ENCODE measurements at places on chromosomes 7 and 10.

DNA sequence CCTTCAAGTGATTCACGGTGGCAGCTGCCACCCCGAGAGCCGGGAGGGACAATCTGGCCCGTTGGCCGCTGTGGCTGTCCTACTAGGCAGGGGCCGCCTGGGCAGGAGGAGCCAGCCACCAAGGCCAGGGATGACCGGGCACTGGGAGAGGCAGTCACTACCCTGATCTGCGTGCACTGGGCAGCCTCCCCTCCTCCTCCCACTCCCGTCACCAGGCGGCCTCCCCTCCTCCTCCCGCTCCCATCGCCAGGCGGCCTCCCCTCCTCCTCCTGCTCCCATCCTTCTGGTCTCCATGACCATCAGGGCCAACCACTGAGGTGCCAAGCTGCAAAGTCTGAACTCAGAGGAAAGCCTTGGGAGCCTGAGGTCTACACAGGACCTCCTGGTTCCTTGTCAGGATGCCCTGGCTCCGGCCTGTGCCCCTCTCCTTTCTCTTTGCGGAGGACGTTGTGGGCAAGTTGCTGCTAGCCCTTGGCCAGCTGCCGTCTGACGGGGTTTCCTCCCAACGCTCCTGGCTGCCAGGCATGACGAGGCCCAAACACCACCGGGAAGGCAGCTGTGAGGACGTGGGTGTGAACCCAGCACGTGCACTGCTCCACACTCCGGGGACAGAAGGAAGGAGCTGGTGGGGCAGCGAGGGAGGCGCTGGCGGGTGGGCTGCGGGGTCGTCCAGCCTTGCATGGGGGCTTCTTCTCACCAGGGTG lies 131.1 kb downstream of the WDR37 start:
- DNase-seq: no peak

DNA sequence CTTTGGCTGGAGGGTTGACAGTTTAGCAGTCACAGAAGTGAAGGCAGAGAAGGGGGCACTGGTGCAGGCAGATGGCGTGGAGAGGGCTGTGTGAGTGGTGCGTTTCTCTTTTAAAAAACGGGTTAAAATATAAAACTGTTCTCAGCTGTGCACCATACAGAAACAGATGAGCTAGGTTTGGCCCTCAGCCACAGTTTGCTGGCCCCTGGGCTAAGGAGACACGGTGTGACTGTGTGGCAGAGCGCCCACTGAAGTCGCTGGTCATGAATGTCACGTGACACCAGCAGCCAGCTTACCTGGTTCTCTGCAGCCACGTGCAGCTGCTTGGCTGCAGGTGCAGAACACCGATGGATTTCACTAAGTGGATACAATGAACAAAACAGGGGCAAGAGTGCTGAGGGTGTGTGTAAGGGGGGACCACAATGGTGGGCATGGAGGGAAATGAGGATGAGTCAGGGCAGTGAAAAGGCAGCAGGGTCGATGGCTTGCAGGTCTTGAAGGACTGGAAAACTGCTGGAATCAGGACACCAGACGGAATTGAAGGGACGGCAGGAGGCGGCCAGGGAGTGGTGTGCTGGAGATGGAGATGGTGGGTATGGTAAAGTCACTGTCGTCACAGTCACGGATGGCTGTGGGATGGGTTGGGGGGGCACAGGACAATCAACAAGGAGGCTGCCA lies 7.4 kb downstream of the ZNF746 start:
- no peak for DNase-seq

GRCh38 chr10:44261296-44261695 lies 123.6 kb downstream of the CXCL12 start:
- no peak for DNase-seq

DNA sequence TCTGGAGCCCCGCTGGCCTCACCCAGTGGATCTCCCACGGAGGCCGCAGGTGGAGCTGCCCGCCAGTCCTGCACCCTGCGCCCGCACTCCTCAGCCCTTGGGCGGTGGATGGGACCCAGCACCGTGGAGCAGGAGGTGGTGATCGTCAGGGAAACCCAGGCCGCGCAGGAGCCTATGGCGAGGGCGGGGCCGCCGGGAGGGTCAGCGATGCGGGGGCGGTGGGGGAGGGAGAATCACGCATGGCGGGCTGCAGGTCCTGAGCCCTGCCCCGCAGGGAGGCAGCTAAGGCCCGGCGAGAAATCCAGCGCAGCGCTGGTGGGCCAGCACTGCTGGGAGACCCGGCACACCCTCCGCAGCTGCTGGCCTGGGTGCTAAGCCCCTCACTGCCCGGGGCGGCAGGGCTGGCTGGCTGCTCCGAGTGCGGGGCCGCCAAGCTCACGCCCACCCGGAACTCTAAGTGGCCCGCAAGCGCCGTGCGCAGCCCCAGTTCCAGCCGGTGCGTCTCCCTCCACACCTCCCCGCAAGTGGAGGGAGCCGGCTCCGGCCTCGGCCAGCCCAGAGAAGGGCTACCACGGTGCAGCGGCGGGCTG lies 524.8 kb upstream of the TPK1 start:
- no peak for DNase-seq

- no peak for DNase-seq
Measured at GRCh38 chr7:30146127-30146612, 11.4 kb downstream of the MTURN start.

GRCh38 chr10:27716521-27716920 lies 29.1 kb downstream of the MKX start:
- DNase-seq: no peak

- no peak for DNase-seq
Measured at GRCh38 chr7:74173491-74173865, 678 bp upstream of the EIF4H start.

- DNase-seq: no peak
Measured at GRCh38 chr7:33107136-33108066, 1.8 kb downstream of the RP9 start.

DNA sequence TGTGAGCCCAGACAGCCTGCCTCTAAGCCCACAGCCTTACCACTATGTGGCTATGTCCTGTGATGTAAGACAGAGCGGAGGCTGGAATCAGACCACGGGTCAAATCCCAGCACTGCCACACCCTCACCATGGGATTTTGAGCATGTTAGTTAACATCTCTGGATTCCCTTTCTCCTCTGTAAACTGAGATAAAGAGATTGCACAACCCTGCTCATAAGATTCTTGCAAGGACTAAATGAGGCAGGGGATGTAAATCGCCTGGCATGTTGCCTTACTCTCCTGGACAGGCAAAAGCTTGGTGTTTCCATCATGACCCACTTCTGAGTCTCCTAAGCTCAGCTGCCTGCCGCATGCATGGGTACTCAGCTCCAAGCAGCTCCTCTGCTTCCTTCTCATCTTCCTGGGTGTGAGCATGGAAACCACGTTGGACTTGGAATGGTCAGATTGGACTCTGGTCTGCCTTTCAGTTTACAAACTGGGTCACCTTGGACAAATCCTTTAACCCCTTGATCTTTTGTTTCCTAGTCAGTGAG lies 41.3 kb upstream of the MTURN start:
- DNase-seq: no peak

DNA sequence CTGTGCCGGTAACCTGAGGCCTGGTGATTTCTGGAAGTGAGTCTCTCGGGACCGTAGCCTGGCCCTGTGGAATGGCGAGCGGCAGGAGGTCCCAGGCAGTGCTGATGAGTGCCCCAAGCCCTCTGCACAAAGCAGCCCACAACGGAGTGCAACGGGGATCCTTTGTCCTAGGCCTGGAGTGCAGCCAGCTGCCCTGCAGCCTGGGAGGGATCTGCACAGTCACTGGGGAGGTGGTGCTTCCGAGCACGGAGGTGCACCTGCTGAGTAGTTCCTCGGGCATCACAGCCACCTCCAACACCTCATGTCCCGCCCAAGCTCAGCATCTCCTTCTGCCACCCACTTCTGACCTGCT lies 162.8 kb upstream of the ZMIZ1 start:
- DNase-seq: no peak

GRCh38 chr10:59793919-59794318 lies 40.7 kb upstream of the MRLN start:
- DNase-seq: no peak

DNA sequence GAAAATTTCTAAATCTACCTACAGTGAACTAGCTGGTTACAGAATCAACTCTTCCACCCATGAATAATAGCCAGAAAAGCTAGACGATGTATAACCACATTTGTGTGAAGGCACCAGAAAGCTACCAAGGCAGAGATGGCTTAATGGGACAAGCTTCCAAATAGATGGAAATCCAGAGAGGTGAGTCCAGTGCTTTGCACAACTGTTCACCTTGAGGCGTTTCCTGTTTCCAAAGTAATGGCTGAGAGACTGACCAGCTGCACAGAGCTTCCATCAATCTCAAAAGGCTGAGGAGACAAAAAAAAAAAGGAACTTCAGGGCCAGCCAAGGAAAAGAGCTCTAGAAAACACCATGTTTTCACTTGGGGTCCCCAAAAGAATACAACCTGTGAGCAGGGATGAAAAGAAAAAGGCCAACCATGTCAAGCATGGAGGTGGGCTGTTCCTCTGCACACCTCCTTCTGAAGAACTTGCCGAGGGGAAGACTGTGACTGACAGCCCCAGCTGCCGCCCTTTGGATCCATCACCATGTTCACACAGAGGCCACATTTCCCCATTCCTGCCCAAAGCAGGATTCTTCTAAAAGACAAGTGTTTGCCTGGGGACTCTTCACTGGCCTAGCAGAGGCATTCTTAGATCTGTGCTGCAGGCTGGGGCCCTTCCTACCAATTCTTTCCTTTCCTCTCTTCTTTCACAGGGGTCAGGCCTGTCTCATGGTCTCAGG lies 72.9 kb downstream of the ARHGAP21 start:
- DNase-seq: no peak

DNA sequence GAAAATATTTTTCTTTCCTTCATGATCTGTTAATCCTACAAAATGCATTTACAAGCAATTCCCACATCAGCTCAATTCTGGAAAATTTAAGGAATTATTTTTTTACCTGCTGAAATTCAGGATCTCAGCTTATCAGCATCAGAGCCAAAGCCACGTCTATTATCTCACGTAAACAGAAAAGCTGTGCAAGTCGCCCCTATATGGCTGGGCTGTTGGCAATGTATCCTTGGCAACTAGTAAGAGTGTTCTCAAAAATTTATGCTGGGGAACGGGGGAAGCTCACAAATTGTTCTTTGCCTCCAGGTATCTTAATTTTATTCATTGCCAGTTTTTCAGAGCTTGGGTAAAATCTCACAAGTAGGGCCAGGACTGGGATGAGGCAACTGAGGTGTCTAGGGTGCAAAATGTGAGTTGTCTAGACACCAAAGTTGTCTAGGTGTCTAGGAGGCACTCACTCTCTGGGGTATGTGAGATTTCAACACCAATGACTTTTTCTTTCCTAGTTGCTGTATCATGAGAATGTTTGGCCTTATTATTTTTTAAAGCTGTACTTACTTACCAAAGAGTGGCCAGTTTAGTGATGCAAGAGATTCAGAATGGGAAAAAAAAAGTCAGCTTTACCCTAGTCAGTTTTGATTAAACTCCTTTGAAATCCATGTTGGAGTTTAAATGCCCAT lies 5.1 kb downstream of the GSTO2 start:
- no peak for DNase-seq

DNA sequence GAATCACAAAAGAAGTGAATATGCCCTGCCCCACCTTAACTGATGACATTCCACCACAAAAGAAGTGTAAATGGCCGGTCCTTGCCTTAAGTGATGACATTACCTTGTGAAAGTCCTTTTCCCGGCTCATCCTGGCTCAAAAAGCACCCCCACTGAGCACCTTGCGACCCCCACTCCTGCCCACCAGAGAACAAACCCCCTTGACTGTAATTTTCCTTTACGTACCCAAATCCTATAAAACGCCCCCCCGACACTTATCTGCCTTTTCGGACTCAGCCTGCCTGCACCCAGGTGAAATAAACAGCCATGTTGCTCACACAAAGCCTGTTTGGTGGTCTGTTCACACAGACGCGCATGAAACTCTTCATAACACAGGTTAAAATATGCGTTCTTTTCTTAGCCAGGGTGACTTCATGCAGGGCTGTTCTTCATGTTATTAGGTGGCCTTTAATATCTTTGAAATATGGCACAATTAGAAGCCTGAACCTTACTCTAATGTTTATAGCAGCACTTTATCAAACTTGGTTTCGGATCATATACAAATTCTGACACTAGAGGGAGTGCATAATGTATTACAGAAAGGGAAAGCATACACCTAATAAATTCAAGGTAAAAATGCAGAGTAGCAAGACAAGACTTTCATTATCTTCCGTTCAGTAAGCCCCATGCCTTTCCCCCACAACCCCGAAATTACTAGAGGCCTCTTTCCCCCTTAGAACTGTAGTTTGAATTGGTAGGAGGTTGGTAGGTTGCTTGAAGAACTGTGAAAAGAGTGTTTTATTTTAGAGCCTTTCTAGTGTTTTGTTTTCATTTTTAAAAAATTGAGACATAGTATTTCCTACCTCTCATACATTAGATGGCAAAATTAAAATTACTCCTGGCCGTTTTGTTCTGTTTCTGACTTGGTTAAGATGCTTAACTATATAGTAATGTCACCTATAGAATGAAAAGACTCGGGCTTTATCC lies 117.9 kb downstream of the NPY start:
- no peak for DNase-seq

DNA sequence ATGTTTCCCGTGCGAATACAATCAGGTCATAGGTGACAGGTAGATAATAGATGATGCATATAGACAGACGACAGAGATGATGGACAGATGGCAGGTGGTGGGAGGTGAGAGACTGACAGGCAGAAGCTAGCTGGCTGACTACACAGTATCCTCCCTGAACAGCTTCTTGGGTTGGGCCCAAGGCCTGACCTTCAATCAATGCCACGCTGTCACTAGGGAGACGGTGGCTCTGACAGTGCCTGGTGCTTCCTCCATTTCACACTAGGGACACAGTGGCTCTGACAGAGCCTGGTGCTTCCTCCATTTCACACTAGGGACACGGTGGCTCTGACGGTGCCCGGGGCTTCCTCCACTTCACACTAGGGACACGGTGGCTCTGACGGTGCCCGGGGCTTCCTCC lies 200.1 kb downstream of the DIP2C start:
- DNase-seq: no peak

GRCh38 chr10:79189853-79190435 lies 121.2 kb downstream of the ZMIZ1 start:
- no peak for DNase-seq

DNA sequence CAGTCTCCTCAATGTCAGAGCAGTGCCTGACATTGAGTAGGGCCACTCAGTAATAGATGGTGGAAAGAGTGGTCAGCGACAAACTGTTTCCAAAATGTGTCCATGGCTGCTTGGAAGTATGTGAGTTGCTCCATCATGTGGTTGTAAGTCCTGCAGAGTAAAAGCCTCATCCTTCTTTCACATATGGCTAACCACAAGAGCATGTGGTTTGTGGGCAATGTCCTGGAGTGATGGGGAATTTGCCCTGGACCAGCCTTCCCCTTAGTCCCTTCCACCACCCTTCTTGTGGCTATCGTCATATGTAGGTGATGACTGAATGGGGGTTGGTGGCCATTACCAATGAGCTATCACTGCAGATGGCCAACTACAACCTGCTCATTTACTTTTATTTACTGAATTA lies 33.0 kb upstream of the PLXNA4 start:
- DNase-seq: no peak

- no peak for DNase-seq
Measured at GRCh38 chr7:85924062-85924461, 719.6 kb upstream of the GRM3 start.

GRCh38 chr7:157423886-157424565 lies 87.2 kb downstream of the DNAJB6 start:
- no peak for DNase-seq
